ENCODE measurements at places on chromosomes 2 and 18. TPM values are rescaled to one million over a fixed set of nuclear protein-coding genes. Genes with fewer than 3 reads are reported as not detected.

Gene REG1A
- total RNA-seq: not detected

Gene MROH2A
- not detected for total RNA-seq

Gene ATP6V1B1
- not detected for total RNA-seq

Gene PTPRM
- total RNA-seq: 45.6 TPM

Gene PROKR1
- 0.12 TPM for total RNA-seq

Gene MCEE
- total RNA-seq: 10.9 TPM

Gene STK17B
- 22.1 TPM for total RNA-seq

Gene SIGLEC15
- total RNA-seq: 4.8 TPM

DNA sequence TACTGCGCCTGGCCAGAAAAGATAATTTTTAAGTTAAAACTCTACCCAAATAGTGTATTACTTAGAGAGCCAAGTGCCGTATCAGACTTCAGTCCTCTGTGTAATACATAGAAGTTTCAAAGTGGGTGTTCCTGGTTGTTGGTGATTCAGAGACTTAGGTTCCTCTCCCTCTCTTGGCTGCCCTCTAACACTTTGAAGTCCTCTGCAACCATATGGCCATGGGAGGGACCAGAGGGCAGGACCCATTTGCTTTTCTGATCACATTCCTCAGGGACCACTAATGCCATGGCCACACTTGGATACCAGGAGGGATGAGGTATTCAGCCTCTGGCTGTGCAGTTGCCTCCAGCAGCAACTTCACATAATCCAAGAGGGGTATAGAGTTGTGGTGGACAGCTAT, 131.5 kb downstream of the CAPN13 start:
- no peak for DNase-seq
- no peaks in the 10 kb centered on the region for H3K36me3 ChIP-seq
- H3K4me3 ChIP-seq: no peak overlapping the region
- H3K4me1 ChIP-seq: no peaks in the 10 kb centered on the region
- H3K27me3 ChIP-seq: no peaks in the 10 kb centered on the region

DNA sequence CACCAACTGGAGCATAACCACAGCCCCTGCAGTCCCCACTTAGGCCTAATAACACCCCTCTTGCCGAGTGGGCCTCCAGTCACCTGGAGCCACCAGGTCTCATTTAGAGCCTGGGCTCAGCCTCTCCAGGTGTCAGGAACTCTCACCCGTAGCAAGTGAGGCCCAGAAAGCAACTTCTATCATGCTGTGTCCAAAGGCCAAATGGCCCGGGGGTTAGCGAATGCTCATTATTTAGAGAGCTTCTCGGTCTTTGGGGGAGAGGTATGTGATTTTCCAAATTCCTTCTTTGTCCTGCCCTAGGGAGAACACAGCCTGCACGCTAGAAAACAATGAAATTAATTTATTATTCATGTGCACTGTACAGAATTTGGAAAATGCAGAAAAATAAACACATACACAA, 109.9 kb upstream of the PTPRM start:
- no peak overlapping the region for H3K27ac ChIP-seq
- no peak overlapping the region for H3K4me3 ChIP-seq
- no peaks in the 10 kb centered on the region for H3K36me3 ChIP-seq
- no peak for DNase-seq

DNA sequence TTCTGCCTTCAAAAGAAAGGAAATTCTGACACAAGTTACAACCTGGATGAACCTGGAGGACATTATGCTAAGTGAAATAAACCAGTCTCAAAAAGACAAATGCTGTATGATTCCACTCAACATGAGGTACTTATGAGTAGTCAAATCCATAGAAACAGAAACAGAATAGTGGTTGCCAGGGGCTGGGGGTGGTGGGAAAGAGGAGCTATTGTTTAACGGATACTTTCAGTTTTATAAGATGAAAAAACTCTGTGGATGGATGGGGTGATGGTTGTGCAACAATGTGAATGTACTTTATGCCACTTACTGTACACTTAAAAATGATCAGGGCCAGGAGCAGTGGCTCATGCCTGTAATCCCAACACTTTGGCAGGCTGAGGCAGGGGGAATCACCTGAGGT, 15.4 kb downstream of the SLC35F5 start:
- H3K27me3 ChIP-seq: no peaks in the 10 kb centered on the region
- peaks cover 4% of the 10 kb centered on the region for H3K4me1 ChIP-seq
- H3K4me3 ChIP-seq: no peak overlapping the region

GRCh38 chr2:234571620-234572407, 74.9 kb upstream of the ARL4C start:
- H3K27ac ChIP-seq: no peak overlapping the region
- H3K36me3 ChIP-seq: no peaks in the 10 kb centered on the region
- no peak overlapping the region for H3K4me3 ChIP-seq
- no peaks in the 10 kb centered on the region for H3K4me1 ChIP-seq

DNA sequence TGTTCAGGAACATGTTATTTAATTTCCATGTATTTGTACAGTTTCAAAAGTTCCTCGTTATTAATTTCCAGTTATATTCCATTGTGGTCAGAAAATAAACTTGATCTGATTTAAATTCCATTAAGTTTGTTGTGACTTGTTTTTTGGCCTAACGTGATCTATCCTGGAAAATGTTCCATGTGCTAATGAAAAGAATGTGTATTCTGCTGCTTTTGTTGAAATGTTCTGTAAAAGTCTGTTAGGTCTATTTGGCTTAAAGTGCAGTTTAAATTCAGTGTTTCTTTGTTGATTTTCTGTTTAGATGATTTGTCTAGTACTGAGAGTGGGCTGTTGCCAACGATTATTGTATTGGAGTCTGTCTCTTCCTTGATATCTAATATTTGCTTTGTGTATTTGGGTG, 148.0 kb downstream of the UBR3 start:
- H3K4me3 ChIP-seq: no peak overlapping the region
- peaks cover 11% of the 10 kb centered on the region for H3K36me3 ChIP-seq
- no peak overlapping the region for H3K27ac ChIP-seq
- no peaks in the 10 kb centered on the region for H3K4me1 ChIP-seq
- H3K27me3 ChIP-seq: no peaks in the 10 kb centered on the region
- no peak for DNase-seq

DNA sequence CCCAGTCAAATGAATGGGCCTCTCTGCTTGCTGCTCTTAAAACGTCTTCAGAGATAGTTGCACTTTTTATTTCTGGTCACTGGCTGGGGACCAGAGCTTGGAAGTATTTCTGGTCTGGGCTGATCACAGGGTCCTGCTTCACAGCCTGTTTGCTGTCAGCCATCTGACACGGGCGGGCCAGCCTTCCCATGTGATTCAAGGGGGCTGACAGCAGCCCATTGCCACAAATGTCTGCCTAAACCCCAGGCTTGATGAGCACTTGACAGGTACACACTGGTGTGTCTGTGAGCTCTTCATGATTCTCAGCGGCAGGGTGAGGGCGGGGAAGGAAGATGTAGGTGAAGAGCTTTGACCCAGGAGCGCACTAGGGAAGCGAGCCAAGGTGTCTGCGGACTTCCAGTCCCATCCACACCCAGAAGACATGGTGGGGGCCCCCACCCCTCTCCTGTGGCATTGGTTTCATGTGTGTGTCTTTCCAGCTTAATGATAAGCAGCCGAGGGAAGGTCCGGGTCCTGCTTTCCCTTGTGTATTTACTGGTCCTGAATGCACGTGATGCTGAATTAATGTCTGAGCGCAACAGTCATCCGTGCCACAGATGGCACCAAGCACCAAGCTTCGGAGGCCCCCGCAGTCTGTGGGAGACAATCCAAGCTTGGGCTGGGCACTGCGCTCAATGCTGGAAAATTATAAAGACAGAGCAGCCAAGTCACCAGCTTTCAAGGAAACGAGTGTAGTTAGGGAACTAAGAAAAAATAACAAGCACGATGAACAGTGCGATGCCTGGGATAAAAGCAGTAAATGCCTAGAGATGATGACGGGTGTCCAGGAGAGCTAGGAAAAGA, 73.3 kb downstream of the SH3BP4 start:
- no peak for DNase-seq
- peaks cover 83% of the 10 kb centered on the region for H3K4me1 ChIP-seq
- H3K36me3 ChIP-seq: no peaks in the 10 kb centered on the region
- H3K27ac ChIP-seq: peak overlapping the region; percentile 98
- no peaks in the 10 kb centered on the region for H3K27me3 ChIP-seq
- H3K4me3 ChIP-seq: peak overlapping the region; percentile 14

DNA sequence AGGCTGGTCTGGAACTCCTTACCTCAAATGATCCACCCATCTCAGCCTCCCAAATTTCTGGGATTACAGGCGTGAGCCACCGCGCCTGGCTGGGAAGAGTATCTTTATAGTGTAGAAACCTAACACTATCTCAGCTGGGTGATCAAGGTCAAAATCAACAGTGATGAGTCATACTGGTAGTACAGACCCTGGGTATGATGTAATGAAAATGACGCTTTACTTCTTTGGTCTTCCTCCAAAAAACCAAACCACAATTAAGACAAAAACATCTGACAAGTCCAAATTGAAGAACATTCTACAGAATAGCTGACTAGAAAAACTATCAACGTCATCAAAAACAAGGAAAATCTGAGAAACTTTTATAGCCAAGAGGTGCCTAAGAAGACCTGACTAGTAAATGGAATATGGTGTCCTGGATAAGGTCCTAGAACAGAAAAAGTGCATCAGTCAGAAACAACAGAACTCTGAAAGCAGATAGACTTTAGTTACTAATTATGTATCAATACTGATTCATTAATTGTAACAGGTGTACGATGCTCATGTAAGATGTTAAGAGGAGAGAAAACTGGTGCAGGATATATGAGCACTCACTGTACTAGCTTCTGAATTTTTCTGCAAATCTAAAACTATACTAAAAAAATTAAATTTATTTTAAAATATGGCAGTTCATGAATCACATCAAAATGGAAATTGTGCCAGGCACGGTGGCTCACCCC, 25.4 kb downstream of the PDCL3 start:
- no peaks in the 10 kb centered on the region for H3K4me1 ChIP-seq
- H3K27me3 ChIP-seq: no peaks in the 10 kb centered on the region
- H3K4me3 ChIP-seq: no peak overlapping the region
- H3K27ac ChIP-seq: no peak overlapping the region

DNA sequence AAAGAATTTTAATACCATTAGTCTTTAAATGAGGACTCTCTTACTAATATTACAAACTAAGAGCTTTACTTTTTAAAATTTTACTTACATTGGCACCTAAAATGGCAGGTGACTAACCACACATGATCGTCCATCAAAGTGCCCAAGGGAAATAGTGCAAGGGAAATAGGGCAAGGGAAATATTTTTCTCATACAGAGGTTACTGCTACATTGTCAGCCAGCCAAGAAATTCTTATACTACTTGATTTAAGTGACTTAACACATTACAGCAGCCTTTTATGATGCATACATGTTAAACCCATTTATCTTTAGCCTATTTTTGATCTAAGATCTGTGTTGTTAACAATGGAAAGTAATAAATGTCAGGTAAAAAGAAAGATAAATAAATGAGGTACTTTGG, 587.2 kb upstream of the PKDCC start:
- no peak overlapping the region for H3K27ac ChIP-seq
- H3K27me3 ChIP-seq: no peaks in the 10 kb centered on the region
- H3K4me3 ChIP-seq: no peak overlapping the region
- no peak for DNase-seq
- H3K4me1 ChIP-seq: no peaks in the 10 kb centered on the region

GRCh38 chr18:50590593-50590992, 30.7 kb downstream of the MAPK4 start:
- DNase-seq: no peak
- H3K36me3 ChIP-seq: no peaks in the 10 kb centered on the region
- no peak overlapping the region for H3K27ac ChIP-seq
- H3K4me3 ChIP-seq: no peak overlapping the region

- H3K36me3 ChIP-seq: 0 out of 2 replicates have a peak, but pooled peaks cover 4% of the 10 kb centered on the region
- peak; percentile 20 for DNase-seq
- H3K27ac ChIP-seq: peak within 1 kb of the TSS; percentile 79
- H3K4me1 ChIP-seq: peaks cover 41% of the 10 kb centered on the region
- H3K4me3 ChIP-seq: peak within 1 kb of the TSS; percentile 79
- H3K27me3 ChIP-seq: no peaks in the 10 kb centered on the region
Measured at GRCh38 chr2:46915281-46915810, at the start of gene MCFD2. MCFD2 (minus strand) TSS chr2:46915806; CDS start chr2:46909171, 6,635 bp downstream.

- DNase-seq: no peak
- no peaks in the 10 kb centered on the region for H3K36me3 ChIP-seq
- H3K27me3 ChIP-seq: peaks cover 9% of the 10 kb centered on the region
- no peaks in the 10 kb centered on the region for H3K4me1 ChIP-seq
- H3K4me3 ChIP-seq: no peak overlapping the region
Measured at GRCh38 chr2:197940382-197940781, 136.0 kb downstream of the PLCL1 start.

DNA sequence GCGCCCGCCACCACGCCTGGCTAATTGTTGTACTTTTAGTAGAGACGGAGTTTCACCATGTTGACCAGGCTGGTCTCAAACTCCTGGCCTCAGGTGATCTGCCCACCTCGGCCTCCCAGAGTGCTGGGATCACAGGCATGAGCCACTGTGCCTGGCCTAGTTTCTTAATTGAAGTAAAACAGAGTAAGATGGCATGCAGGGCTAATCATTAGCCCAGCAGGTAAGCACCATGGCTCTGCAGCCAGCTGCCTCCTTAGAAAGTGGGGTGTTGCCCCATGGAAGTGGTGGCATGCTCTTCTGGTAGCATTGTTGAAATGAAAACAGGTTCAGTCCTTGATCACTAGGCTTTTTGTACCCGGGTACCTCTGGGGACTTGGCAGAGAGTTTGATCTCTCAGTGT, 12.4 kb downstream of the ATG4B start:
- no peak for DNase-seq
- peaks cover 17% of the 10 kb centered on the region for H3K36me3 ChIP-seq
- no peak overlapping the region for H3K27ac ChIP-seq
- no peaks in the 10 kb centered on the region for H3K27me3 ChIP-seq
- H3K4me3 ChIP-seq: no peak overlapping the region

GRCh38 chr18:7165846-7166393, 48.3 kb upstream of the LAMA1 start:
- peaks cover 7% of the 10 kb centered on the region for H3K4me1 ChIP-seq
- peaks cover 35% of the 10 kb centered on the region for H3K27me3 ChIP-seq
- no peak for DNase-seq
- no peaks in the 10 kb centered on the region for H3K36me3 ChIP-seq

Data from PC-3 (cell line).